Stimulated activated CD4-positive, alpha-beta T cell treated with anti-CD3 and anti-CD28 coated beads, Interleukin-15, amount 100 ng/mL, for 24 hours (primary cell): ENCODE measurements at places on chromosomes 2 and 18.

DNA sequence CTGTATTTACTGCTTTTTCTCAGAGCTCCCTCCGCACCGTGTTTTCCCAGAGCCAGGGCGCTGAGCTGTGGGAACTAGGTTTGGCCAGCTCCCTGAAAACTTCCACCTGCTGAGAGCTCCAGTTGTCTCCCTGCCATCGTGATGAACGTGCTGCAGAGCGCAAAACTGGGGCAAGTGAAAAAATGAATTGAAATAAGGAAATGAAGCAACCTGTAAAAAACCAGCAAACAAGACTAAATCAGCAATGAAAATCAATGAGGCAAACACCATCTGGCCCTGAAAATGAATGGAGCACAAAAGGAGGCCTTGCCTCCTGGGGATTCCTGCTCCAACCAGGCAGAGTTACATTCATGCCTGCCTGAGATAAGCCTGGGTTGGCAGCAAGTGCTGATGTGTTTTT lies 129.9 kb downstream of the MARCHF4 start:
- no peak for DNase-seq

GRCh38 chr18:47204908-47205522 lies 28.9 kb upstream of the IER3IP1 start:
- peak; percentile 49 for DNase-seq

- DNase-seq = no peak
These were observed 111.9 kb upstream of the TEX51 start for GRCh38 chr2:126786765-126787164.

- no peak for DNase-seq
These were observed 21.5 kb upstream of the ZNF532 start for GRCh38 chr18:58842978-58843687.

- DNase-seq = no peak
These were observed 74.3 kb downstream of the PTGR3 start for GRCh38 chr18:75134611-75134975.

GRCh38 chr2:19256121-19256601 lies 102.3 kb downstream of the OSR1 start:
- DNase-seq = no peak

DNA sequence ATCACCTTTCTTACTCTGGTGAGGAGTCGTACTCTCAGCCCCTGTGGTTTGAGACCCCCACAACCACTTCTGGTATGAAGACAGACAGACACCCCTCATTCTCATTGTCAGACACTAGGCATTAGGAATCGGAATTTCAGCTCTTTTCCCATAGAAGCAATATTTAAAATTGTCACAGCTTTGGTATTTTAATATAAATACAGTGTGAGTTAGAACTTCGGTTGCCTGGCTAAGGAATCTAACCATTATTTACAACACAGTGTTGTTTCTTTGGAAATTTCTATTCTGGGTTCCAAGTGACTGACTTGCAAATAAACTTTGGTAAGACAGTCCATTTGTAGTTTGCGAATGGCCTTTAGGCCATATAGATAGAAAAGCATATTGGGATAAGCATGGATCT lies 318.1 kb downstream of the PARD3B start:
- no peak for DNase-seq

GRCh38 chr2:39281391-39281790 lies 37.6 kb upstream of the CDKL4 start:
- DNase-seq = no peak

DNA sequence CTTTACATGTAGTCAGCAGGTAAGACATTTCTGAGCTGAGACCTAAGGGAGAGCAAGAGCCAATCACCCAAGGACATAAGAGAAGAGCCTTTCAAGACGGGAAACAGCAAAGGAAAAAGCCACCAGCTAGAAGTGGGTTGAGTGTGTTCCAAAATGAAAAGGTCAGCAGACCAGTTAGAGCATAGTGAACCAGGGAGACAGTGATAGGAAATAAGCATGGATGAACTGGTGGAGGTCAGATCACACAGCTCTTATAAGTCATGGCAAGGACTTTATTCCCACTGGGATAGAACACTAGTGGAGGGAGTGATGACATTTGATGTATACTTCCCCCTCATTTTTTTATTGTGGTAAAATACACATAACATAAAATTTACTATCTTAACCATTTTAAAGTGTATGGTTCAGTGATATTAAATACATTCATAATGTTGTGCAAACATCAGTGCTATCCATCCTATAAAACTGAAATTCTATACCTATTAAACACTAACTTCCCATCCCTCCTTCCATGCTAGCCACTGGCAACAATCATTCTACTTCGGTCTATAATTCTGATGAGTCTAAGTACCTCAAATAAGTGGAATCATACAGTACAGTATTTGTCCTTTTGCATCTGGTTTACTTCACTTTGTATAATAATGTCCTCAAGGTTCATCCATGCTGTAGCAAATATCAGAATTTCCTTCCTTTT lies 155.8 kb upstream of the WDSUB1 start:
- no peak for DNase-seq

DNA sequence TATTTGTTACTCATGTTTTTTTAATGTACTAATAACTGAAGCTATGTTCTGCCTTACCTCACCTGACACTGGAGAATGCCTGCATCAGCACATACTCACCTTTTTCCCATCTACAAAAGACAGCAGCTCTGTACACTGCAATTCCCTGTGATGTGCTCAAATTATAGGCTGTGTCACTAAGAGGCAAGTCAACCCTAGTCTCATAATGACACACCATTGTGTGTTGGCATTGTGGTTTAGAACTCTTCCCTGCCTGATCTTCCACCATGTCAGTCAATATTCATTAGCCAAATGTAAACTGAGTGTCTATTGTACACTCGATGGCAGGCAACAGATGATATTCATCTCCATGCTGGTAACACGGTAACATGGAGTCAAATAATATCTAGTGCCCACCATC lies 332.1 kb upstream of the TCF4 start:
- no peak for DNase-seq

- DNase-seq = no peak
These were observed 185.0 kb upstream of the PID1 start for GRCh38 chr2:229456091-229456490.

- no peak for DNase-seq
These were observed 195.3 kb upstream of the HS6ST1 start for GRCh38 chr2:128513961-128514283.

DNA sequence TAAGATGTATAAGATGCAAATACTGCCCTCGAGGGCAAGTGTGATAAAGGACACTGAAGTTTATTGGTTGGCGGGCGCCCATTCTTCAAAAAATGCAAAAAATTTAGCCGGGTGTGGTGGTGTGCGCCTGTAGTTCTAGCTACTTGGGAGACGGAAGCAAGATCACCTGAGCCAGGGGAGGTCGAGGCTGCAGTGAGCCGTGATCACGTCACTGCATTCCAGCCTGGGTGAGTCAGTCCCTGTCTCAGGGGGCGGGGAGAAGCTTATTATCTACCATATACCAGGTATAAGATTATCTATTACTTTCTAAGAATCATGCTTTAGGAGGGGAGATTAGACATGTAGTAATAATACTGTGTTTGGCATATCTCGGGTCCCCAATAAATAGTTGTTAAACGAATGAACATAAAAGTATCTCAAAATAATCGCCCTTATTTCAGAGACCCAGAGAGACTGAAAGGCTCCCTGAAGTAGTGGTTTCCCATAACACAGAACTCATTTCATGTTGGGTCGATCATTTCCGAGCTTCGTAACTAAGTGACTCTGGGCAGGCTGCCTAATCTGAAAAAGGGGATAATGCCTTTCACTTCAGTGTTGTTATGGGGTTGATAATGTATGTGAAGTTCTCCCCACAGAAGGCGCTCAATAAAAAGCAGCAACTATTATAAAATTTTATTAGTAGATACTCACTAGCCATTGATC lies 1.2 kb upstream of the SELENOI start:
- peak; percentile 55 for DNase-seq

DNA sequence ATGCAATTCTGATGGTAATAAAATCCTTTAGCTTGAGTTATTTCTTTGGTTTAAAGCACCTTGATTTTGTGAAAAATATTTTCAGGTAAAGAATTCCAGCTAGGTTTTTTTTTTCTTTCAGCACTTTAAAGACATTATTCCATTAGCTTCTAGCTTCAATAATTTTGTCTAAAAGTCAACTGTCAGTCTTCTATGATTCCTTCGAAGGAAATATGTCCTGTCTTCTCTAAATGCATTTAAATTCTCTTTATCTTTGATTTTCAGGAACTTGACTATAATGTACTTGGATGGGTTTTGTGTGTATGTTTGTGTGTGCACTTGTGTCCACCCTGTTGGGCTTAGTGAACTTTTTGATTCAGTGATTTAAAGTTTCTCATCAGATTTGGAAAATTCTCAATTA lies 4.7 kb downstream of the LONRF2 start:
- no peak for DNase-seq

- DNase-seq = no peak
These were observed 33.6 kb upstream of the ZSWIM2 start for GRCh38 chr2:186882511-186883071.

DNA sequence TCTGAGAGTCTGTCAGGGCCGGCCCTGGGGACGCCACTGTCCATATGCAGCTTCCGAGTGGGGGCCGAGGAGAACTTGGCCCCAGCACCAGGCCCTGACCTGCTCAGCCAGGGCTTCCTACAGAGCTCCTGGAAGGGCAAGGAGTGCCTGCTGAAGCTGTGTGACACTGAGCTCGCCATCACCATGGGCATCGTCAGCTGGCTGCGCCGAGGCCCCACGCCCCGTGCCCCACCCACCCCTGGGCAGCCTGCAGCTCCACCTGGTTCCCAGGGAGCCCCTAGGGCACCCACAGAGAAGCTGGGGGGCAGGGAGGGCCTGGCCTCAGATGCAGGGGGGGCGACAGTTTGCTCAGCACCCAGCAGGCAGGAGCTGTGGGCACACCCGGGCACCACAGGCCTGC lies 8.1 kb downstream of the AMER3 start:
- no peak for DNase-seq

DNA sequence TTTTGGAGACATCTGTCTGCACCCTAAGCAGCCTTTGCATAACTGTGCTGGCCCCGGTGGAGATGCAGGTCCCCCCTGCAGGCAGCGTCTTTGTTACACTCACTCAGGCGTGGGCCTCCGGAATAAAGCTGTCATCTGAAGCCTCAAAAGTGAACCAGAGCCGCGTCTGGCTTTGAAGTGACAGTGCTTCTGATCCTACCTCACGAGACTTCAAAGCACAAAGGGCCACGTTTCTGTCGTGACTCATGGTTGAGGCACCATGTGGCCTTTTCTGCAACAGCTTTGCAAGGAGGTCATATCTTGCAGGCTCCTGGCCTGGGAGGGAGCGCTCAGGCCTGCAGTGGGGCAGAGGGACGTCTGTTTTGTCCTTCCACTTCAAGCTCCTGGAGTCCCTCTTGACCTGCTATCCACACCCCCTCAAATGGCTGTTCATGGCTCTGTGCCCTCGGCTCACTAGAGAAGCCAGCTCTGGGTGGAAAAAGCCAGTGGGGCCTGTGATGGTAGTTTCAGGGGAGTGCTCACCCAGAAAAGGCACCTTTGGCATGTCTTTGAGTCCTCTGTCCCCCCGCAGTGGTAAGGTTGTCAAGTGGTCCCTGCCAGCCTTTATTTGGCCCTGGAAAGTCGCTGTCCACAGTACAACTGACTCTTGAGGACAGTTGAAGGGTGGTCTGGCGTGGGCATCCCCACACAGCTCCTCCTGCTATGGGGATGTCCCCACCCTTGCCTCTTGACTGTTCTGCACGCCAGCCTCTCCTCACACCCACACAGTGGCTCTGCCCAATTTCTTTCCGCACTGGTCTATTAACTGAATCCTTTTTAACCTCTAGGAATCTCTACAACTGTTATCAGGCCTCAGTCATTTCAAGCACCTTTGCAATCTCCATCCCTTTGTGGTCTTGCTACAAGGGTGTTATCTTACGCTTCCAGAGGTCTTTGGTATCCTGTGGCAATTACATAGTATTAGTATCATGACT lies 19.3 kb downstream of the GPR55 start:
- DNase-seq = peak; percentile 94

DNA sequence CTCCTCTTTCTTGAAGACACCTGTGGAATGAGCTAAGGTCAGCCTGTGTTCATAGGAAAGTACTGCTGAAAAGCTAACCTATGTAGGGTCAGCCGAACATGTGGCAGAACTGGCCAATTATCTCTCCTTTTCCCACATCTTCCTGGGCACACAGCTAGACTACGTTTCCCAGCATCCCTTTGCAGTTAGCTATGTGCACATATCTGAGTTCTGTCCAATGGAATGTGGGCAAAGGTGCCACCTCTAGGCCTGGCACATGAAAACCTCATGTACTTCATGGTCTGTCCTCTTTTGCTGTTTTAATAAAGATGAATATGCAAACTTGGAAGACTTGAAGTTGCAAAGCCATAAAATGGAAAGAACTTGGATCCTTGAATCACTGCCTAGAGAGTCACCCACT lies 352.6 kb downstream of the TNS1 start:
- DNase-seq = no peak

DNA sequence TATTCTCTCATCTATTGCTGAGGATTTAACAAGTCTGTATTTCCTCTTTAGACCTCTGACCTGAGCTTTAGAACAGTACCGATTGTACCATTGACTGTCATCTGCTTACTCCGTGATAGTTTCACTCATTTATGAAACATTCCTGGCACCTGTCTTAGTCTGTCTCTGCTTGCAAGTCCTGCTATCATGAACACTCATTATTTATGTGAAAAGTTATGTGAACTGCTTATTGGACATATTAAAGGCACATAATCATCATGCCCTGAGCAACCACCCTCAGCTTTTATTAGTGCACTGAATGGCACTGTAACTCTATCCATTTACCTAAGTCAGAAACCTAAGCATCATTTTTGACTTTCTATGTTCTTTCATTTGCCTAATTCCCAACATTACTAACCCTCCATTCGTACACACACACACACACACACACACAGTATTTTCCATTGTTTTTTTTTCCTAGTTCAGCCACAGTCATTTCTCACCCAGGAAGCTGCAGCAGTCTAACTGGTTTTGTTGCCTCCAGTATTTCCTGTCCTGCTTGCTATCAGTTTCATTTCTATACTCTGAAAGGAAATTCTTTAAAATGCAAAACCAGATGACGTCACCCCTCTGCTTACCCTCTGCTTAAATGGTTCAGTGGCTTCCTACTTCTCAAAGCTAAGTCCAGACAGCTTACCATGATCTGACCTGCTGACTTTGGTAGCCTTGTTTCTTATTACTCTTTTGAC lies 146.1 kb downstream of the HAUS1 start:
- peak; percentile 51 for DNase-seq

GRCh38 chr2:150978053-150978452 lies 283.6 kb downstream of the RBM43 start:
- DNase-seq = no peak

GRCh38 chr2:197102231-197102630 lies 175.7 kb upstream of the PGAP1 start:
- no peak for DNase-seq

- no peak for DNase-seq
These were observed 29.2 kb upstream of the MFF start for GRCh38 chr2:227295806-227296205.
